ENCODE measurements at places on chromosomes 1 and 21. TPM values are rescaled to one million over a fixed set of nuclear protein-coding genes. Genes with fewer than 3 reads are reported as not detected.

DNA sequence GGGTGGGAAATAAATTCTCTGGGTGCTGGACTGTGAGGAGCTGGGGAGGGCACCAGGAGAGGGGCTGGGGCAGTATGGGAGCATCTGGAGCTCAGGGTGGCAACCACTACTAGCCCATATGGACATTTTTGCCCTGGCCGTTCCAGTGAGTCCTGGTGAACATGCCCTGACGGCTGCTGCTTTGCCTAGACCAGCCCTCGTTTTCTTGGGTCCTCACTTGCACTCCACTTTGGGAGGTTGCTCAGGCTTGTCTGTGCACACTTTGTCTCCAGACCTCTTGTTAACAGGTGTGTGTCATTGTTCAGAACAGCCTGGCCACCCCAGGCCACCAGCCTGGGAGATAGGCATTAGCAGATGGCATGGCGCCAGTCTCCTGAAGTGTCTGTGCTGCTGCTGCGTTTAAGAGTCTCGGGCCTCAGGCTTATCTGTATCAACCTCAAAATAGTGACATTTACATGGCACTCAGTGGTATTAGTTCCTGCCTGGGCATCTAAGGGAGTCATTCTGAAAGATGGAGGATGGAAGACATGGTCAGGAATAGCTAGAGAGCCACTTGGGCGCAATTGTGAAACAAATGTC lies 190.5 kb downstream of the PTPRU start:
- no peak for DNase-seq

GRCh38 chr1:216723274-216723780 lies at the start of gene ESRRG:
TSS of gene ESRRG (minus strand) at chr1:216723429. CDS start at chr1:216723299, 130 bp downstream.
- DNase-seq, result peak; percentile 1

DNA sequence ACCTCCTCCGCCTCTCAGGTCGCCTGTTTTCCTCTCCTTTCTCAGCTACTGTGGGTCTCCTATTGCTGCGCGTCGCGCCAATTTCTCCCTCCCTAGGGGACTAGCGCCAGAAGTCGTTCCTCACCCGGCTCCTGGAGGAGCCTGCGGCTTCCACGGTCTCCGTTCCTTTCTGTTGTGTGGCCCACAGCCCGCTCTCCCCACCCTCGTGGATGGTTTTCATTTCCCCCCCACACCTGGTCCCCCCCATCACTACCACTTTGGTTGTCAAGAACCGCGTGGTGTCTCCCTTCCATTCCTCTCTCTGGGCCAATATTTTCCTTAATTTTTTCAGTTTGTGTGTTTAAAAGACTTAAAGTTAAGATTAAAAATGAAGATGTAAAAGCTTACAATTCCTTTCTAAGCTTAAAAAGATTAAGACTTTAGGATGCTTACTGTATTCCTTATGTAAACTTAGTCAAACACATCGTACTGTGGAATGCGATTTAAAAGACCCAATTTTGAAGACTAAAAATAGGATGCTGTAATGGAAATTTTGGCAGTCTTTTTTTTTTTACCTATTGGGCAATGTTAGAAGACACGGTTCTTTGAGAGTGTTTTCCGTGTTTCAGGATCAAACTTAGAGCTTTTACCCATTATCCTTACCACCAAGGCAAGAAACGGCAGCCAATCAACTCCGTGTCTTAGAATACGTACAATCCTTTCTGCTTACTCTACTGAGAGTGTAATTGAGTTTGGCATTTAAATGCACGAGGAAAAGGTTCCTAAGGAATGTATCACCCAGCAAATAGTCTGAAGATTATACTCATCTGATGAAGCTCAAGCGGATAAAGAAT lies 773 bp downstream of the CNST start:
- peak; percentile 9 for DNase-seq

The SAMSN1 gene
- total RNA-seq, result not detected

GRCh38 chr1:86788300-86789206 lies 84.2 kb downstream of the SH3GLB1 start:
- DNase-seq, result peak; percentile 78

The IARS2 gene
- total RNA-seq, result 130 TPM

GRCh38 chr21:31920275-31920674 lies 47.5 kb downstream of the HUNK start:
- DNase-seq, result no peak

DNA sequence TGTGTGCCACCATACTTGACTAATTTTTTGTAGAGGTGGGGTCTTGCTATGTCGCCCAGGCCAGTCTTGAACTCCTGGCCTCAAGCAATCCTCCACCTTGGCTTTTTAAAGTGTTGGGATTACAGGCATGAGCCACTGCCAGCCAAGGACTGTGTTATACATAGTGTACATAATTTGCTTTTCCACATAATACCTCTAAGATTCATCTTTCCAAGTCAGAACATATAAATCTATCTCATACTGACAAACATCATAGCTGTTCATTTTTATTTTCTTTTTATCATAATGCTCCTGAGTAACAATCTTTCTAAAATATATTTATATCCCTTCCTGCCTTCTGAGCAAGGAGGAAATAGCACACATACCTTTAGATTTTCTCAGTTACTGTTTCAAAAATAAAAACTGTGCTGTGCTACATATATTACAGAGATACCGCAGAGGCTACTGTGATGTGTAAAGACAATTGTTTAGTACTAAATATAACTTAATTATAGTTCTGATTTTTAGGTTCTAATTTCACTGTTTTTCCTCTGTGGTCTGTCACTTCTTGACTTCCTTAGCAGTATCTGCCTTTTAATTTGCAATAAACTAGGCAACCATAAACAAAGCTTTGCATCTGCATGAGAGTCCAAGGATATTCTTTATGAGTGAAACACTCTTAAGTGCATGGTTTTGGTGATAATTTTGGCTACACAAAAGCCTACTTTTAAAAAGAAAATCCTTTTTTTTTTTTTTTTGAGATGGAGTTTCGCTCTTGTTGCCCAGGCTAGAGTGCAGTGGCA lies 59.3 kb downstream of the EYA3 start:
- DNase-seq, result no peak
